ENCODE measurements at places on chromosomes 5 and 9.

- no peak for DNase-seq
These were observed 78.2 kb downstream of the ANKRD55 start for GRCh38 chr5:56154732-56155484.

DNA sequence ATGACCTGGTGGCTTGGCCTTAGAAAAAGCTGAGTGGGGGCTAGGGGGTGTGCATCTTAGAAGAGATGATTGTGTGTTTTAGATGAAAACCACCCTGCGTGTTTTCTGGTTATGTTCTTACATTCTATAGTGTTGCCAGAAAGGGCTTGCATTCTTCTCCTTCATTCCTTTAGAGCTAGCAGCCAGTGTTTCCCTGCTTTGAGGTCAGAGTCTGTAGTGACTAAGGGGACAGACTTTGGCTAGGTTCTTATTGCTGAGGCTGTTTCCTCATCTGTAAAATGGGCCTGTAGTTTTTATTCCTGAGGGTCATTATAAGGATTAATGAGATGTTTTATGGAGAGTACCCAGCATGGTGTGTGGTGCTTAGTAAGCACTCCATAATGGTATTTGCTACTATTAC lies 6.4 kb downstream of the MAST4 start:
- no peak for DNase-seq

DNA sequence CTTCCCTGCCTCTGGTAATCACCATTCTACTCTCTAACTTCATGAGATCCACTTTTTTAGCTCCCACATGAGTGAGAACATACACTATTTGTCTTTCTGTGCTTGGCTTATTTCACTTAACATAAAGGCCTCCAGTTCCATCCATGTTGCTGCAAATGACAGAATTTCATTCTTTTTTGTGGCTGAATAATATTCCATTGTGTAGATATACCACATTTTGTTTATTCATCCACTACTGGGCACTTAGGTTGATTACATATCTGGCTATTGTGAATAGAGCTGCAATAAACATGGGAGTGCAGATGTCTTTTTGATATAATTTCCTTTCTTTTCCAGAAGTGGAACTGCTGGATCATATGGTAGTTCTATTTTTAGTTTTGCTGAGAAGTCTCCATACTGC lies 28.7 kb downstream of the SHOC1 start:
- no peak for DNase-seq

GRCh38 chr5:107153283-107153682 lies 517.5 kb downstream of the EFNA5 start:
- DNase-seq: no peak

- no peak for DNase-seq
These were observed 16.8 kb downstream of the NR6A1 start for GRCh38 chr9:124754289-124754688.

DNA sequence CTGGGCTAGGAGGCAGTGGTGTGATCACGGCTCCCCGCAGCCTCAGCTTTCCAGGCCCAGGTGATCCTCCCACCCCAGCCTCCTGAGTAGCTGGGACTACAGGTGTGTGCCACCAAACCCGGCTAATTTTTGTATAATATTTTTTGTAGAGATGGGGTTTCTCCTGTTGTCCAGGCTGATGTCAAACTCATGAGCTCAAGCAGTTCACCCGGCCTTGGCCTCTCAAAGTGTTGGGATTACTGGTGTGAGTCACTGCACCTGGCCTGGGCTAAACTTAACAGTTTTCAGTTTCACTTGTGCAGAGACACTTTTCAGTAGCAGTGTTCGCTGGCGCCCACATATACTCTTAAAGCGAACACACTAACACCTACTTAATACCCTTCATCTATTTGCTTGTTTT lies 205.6 kb upstream of the ZNF608 start:
- DNase-seq: no peak

- DNase-seq: no peak
These were observed 24.1 kb downstream of the HRH2 start for GRCh38 chr5:175681968-175682340.

GRCh38 chr9:120043448-120043847 lies 536.5 kb downstream of the CDK5RAP2 start:
- DNase-seq: no peak

GRCh38 chr5:160159991-160160792 lies 40.9 kb upstream of the PWWP2A start:
- no peak for DNase-seq

- DNase-seq: no peak
These were observed 59.8 kb upstream of the NFIB start for GRCh38 chr9:14373706-14374105.

DNA sequence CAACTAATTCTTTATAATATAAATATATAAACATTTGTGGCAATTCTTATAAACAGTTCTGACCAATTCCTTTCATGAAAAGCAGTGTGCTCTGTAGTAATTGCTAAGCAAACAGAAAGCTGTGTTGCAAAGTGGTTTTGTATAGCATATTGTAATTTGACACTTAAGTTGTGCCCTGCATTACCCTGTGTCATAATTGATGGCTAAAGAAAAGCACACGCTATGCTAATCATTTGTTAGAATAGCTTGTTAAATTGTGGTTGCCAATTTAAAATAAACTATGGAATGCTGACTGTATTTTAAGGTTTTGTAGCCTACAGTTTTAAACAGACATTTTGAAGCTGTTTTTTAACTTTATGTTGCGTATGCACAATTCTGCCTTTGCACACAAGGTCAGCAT lies 140.0 kb downstream of the PBX3 start:
- DNase-seq: no peak

DNA sequence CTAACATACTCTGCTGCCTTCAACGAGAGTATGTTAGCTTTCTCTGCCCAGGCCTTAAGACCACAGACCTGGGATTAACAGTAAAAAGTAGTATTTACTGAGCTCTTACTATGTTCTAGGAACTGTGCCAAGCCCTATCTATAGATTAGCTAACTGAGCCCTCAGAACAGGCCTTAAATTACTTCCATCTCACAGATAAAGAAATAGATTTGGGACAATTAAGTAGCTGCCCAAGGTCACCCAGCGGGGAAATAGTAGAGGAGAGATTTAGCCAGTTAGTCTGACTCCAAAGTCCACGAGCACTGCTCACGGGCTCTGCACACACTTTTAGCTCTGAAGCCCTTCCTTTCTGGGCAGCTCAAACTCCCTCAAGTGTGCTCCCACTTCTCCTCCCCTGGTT lies 64.5 kb upstream of the EQTN start:
- no peak for DNase-seq

DNA sequence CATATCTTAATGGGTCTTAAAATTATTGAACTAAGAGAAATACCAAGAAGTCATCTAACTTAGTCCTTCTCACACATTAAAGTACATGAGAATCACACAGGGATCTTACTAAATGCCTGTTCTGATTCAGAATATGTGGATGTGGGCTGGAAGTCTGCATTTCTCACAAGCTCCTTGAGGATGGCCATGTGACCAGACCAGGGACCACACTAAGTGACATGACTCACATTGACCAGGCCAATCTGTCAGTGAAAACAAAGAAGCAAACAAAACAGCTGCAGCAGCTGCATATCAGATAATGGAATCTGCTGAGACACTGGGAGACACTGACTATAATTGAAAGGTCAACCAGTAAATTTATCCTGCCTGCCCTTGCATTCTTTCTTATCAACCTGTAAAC lies 110.5 kb downstream of the ADAMTS12 start:
- no peak for DNase-seq

DNA sequence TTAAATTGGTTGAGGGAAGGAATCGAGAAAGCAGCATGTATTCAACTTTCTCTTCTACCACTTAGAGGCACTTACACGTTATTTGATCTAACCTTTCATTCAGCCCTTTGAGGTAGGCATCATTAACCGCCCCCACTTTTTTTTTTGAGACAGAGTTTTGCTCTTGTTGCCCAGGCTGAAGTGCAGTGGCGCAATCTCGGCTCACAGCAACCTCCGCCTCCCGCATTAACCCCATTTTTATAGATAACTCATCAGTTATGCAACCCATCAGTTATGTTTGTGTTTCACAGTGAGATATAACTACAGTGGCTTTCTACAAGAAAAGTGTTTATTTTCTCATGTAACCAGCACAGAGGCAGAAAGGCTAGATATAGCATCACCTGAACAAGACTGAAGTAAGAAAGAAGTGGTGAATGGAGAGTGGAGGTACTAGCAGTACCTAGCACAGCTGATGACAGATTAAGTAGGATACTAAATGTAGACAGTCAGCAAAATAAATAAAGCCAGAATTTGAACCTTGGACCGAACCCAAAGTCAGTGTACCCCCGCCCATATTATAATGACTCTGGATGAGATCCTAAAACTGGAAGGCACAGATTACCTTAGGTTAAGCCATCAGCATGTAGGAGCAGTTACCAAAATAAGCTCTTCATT lies 91.2 kb downstream of the PJA2 start:
- DNase-seq: no peak

- no peak for DNase-seq
These were observed at the start of gene ADCY2 for GRCh38 chr5:7395947-7396712. TSS of gene ADCY2 (plus strand) at chr5:7396138. CDS start at chr5:7396297, 159 bp downstream.

DNA sequence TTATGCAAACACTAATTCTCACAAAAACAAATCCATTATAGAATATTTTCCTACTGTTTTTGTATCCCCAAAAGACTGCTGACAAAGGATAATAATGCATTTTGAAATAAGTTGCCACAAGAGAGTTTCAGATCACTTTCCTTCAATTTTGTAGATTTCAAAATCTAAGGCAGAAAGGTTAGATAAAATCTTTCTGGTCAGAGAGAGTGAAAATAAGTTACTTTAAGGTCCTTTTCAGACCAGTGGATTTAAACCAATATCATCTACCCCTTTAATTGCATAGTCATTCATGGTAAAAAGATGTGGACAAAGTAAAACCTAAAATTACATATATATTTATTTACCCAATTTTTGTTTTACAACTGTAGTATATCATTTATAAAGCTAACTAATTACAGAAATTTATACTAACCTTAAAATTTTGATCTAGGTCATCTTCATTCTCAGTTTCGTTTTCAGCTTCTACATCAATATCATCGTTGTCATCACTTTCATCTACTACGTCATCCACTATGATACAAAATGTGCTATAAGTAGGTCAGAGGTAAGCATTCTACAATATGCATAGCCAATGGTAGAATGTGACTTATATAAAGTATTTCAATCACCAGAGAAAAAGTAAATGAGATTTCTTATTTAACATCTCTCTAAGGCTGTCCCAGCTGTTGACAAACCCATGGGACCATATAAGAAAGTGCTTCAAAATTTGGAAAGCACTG lies 95.7 kb downstream of the AGTPBP1 start:
- DNase-seq: no peak

DNA sequence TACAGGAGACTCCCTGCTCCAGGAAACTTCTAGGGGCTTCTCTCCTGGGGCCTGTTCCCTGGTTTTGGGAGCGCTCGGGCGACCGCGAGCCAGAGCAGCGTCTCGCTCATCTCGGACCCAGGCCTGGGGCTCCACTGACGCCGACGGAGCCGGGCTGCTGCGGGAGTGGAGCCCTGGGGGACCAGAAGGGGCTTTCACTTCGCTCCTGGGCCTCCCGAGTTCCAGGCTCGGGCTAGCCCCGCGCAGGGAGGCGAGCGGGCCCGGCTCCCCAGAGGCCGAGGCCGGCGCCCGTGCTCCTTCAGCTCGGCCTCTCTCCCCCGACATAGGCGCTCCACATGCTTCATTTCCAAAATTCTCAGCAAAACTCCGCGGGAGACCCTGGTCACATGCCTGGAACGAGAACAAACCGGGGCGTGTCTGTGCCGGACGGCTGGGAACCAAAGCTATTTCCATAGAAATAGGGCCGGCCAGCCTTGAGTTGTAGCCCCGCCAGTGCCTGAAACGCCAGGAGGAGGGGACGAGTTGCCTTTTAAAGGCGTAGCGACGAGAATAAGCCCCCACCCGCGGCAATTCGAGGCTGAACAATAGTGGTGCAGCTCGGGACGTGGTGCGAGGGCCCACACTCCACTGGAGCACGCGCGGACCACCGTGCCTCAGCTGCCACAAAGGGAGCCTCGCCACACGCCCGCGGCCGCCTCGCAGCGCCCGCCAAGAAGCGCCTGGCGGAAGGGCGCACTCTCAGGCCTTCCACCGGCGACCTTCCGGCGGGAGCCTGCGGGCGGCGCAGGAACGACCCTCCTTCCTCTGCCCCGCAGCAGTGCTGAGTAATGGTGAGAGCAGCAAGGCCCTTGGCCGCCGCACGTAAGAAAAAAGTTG lies 1.1 kb upstream of the G3BP1 start:
- peak; percentile 57 for DNase-seq

DNA sequence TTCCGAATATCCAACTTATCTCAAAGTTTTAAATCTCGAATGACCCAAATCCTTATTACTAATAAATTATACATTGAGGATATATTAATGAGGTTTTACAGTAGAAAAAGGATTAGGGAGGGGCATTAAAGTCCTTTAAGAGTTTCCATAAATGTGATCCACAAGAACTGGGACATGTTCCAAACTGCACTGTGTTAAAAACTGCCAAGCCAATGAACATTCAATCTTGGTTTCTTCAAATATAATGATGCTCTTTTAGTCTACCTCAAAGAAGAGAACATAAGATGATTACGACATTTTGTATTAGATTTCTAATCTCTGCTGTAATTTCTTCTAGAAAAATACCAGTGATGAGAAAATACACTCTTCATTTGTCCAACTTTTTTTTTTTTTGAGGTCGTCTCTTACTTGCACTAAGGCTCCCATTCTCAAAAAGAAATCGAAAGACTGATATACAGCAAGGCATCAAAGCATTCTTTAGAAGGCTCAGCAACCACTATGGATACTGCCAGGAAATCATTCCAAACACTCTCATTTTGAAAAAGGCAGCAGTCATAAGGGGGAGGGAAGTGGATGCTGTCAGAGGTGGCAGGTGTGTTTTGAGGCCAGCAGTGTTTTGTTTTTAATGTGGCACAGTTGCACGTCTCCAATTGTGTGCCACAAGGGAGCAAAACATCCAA lies 1.7 kb downstream of the PTAR1 start:
- DNase-seq: no peak

DNA sequence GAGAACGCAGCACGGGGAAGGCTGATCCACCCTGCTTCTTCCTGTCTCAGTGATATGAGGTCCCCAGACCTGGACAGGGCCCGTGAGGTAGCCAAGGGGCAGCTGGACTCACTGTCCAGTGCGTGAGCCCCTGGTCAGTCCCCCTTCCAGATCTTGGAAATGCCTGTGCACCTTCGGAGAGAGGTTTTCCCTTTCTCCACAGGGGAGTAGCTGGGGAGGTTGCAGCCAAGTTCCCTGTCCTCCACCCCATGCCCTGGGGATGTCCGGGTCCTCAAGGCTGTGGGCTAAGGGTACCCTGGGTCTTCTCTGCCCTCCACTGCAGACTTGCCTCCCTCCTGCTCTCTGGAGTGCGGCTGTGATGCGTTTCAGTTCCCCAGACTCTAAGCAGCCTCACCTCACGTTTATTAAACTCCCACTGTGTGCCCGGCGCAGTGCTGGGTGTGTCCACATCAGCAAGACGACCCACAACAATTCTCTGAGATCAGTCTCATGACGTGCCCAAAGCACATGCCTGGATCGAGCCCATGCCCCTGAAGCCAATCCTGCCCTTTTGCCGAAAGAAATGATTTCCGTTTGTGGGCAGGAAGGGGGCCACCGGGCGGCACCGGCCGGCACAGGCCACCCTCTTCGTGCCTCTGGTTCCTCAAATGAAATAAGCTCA lies 101.3 kb upstream of the PHYKPL start:
- peak; percentile 6 for DNase-seq

GRCh38 chr9:136488247-136489214 lies 5.7 kb upstream of the SEC16A start:
- peak; percentile 79 for DNase-seq

All from activated CD8-positive, alpha-beta memory T cell treated with anti-CD3 and anti-CD28 coated beads, Interleukin-2, amount 50 U/mL, for 4 hours (primary cell).